ENCODE measurements at places on chromosomes 16 and 17. TPM values are rescaled to one million over a fixed set of nuclear protein-coding genes. Genes with fewer than 3 reads are reported as not detected.

GRCh38 chr16:548586-548985 is 11.6 kb upstream of the PRR35 start:
- H3K4me3 ChIP-seq = no peak overlapping the region
- no peak overlapping the region for H3K27ac ChIP-seq
- no peaks in the 10 kb centered on the region for H3K36me3 ChIP-seq
- no peaks in the 10 kb centered on the region for H3K27me3 ChIP-seq
- no peaks in the 10 kb centered on the region for H3K4me1 ChIP-seq

GRCh38 chr16:19704321-19705145 is 13.5 kb downstream of the KNOP1 start:
- H3K27ac ChIP-seq = peak overlapping the region; percentile 73
- no peaks in the 10 kb centered on the region for H3K27me3 ChIP-seq
- peaks cover 26% of the 10 kb centered on the region for H3K4me1 ChIP-seq

DNA sequence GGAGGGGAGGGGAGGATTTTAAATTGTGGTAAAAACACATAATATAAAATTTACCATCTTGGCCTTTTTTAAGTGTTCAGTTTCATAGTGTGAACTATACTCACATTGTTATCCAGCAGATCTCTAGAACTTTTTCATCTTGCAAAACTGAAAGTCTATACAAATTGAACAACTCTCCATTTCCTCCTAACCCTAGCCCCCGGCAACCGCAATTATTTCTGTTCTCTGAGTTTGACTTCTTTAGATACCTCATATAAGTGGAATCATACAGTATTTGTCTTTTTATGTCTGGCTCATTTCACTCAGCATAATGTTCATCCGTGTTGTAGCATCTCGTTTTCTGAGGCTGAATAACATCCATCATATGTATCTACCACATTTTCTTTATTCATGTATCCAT is 30.0 kb upstream of the MRTFB start:
- no peaks in the 10 kb centered on the region for H3K36me3 ChIP-seq
- no peaks in the 10 kb centered on the region for H3K4me1 ChIP-seq
- H3K27me3 ChIP-seq = no peaks in the 10 kb centered on the region
- H3K4me3 ChIP-seq = no peak overlapping the region
- no peak for DNase-seq
- no peak overlapping the region for H3K27ac ChIP-seq

DNA sequence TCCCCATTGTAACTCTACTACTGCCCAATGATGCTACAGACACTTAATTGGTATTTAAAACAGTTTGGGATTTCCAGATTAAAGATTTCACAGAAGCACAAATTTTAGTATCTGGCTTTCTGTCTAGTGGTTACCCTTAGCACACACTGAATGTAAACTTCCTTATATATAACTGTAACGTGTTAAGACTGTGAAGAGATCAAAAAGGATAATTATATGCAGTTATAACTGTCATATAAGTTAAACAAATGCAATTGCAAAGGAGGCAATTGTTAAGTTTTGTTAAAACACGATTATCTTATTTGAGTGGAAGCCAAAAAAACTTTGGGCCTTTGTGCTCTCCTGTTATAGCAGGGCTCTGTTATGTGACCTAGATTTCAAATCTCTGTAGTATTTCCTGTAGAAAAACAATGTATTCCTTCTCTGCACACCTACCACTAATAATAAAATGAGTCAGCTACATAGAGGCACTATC is 147.9 kb downstream of the STXBP4 start:
- DNase-seq = no peak
- no peak overlapping the region for H3K4me3 ChIP-seq
- H3K36me3 ChIP-seq = no peaks in the 10 kb centered on the region
- H3K27ac ChIP-seq = no peak overlapping the region
- no peaks in the 10 kb centered on the region for H3K27me3 ChIP-seq

- 0 out of 2 replicates have a peak overlapping the region, but pooled peaks have one; percentile 4 for H3K27ac ChIP-seq
- peak; percentile 35 for DNase-seq
- no peaks in the 10 kb centered on the region for H3K36me3 ChIP-seq
- 0 out of 2 replicates have a peak overlapping the region, but pooled peaks have one; percentile 4 for H3K4me3 ChIP-seq
- H3K4me1 ChIP-seq = peaks cover 20% of the 10 kb centered on the region
- H3K27me3 ChIP-seq = no peaks in the 10 kb centered on the region
These were observed 7.6 kb downstream of the CYTH1 start for GRCh38 chr17:78774453-78774852.

DNA sequence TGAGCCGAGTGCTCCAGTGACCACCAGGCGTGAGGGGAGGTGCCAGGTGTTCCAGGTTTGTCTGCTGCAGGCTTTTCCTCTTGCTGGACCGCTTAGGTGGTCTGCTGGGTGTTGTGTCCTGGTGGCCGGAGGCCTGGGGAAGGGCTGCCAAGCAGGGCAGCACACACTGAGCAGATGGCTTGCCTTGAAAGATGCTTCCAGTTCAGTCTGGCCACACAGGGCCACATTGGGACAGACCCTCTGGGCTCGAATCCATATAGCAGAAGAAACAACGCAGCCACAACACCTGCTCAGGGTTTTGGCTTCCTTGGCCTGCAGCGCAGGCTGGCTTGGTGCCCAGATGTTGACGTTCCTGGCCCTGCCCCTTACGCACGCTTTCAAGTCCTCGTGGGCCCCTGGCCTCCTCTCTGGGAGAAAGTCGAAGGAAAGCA is 24.8 kb downstream of the GINS2 start:
- no peak for DNase-seq
- peaks cover 27% of the 10 kb centered on the region for H3K36me3 ChIP-seq
- H3K4me3 ChIP-seq = no peak overlapping the region
- no peaks in the 10 kb centered on the region for H3K4me1 ChIP-seq

- H3K27me3 ChIP-seq = no peaks in the 10 kb centered on the region
- peak; percentile 73 for DNase-seq
- peak overlapping the region; percentile 80 for H3K27ac ChIP-seq
- H3K36me3 ChIP-seq = peaks cover 18% of the 10 kb centered on the region
- H3K4me3 ChIP-seq = no peak overlapping the region
These were observed 69.2 kb downstream of the CDC27 start for GRCh38 chr17:47119746-47120520.

GRCh38 chr17:1487939-1488825 is 4.3 kb downstream of the MYO1C start:
- peak overlapping the region; percentile 84 for H3K4me3 ChIP-seq
- no peaks in the 10 kb centered on the region for H3K27me3 ChIP-seq
- DNase-seq = peak; percentile 95
- peak overlapping the region; percentile 72 for H3K27ac ChIP-seq

GRCh38 chr17:30375661-30376060 is 3.1 kb upstream of the CPD start:
- H3K4me1 ChIP-seq = peaks cover 42% of the 10 kb centered on the region
- H3K36me3 ChIP-seq = no peaks in the 10 kb centered on the region
- H3K27me3 ChIP-seq = no peaks in the 10 kb centered on the region
- H3K4me3 ChIP-seq = no peak overlapping the region
- peak; percentile 32 for DNase-seq

- peak overlapping the region; percentile 76 for H3K27ac ChIP-seq
- DNase-seq = no peak
- peak overlapping the region; percentile 72 for H3K4me3 ChIP-seq
- H3K27me3 ChIP-seq = no peaks in the 10 kb centered on the region
- no peaks in the 10 kb centered on the region for H3K36me3 ChIP-seq
These were observed 245 bp upstream of the RNF227 start for GRCh38 chr17:7916385-7916682.

GRCh38 chr17:76660656-76661042 is 17.1 kb upstream of the ST6GALNAC1 start:
- H3K27me3 ChIP-seq = no peaks in the 10 kb centered on the region
- no peak for DNase-seq
- no peaks in the 10 kb centered on the region for H3K36me3 ChIP-seq
- H3K4me3 ChIP-seq = no peak overlapping the region

DNA sequence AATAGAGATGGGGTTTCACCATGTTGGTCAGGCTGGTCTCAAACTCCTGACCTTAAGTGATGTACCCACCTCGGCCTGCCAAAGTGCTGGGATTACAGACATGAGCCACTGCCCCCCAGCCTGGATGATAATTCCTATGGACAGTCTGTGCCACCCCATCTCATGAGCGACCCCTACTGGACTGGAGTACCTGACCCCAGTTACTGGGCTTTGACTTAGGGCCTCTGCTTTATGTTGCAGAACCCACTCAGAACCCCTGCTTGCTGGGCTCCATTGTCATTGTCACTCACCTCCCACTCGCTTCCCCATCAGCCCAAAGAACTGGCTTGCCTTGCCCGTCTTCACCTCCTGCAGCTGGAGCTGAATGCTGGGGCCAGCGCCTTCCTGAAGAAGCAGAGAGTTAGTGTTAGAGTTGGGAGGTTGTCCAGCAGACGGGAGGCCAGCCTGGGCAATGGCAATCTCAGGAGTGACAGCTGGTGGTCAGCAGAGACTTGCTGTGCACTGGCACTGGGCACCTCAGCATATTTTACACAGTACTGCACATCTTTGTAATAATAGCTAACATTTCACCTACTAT is 4.0 kb downstream of the TAC4 start:
- DNase-seq = no peak
- H3K36me3 ChIP-seq = no peaks in the 10 kb centered on the region
- H3K4me1 ChIP-seq = peaks cover 7% of the 10 kb centered on the region
- no peaks in the 10 kb centered on the region for H3K27me3 ChIP-seq
- no peak overlapping the region for H3K27ac ChIP-seq

DNA sequence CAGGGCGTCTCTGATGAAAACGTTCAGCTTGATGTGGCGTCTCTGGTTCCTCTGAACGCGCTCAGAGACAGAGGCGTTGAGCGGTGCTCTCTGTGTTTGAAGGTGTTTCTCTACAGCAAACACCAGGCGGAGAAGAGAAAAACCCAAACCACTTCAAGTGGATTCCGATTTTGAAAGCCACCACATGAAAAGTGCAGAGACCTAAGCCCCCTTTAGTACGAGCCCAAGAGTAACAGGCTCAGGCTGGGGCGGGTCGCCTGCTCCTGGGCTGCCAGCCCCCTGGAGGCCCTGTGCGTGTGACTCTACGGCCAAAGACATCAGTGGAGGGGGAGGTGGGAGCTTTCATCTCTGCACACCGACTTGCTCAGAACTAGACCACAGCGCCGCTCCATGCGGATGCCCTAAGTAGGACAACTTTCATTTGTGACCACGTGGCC is 328.4 kb downstream of the MAF start:
- no peak overlapping the region for H3K4me3 ChIP-seq
- H3K36me3 ChIP-seq = no peaks in the 10 kb centered on the region
- H3K27me3 ChIP-seq = no peaks in the 10 kb centered on the region
- H3K27ac ChIP-seq = no peak overlapping the region
- no peaks in the 10 kb centered on the region for H3K4me1 ChIP-seq
- DNase-seq = no peak

DNA sequence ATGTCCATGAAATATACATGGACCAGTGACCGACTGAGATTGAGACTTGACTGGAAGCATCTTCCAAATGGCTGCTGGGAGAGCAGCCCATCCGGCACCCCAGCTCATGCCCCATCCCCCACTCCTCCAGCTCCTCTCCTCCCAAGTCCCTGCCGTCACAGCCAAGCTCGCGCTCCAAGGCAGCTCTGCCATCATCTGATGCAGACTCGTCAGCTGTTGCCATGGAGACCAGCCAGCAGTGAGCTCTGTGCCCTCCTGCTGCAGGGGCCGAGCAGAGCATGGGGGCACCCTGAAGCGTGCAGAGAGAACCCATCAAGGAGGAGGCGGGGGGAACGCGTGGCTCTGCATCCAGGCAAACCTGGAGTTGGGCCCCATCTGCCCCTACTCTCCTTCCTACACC is 74.5 kb upstream of the TNRC6C start:
- no peak overlapping the region for H3K4me3 ChIP-seq
- no peaks in the 10 kb centered on the region for H3K36me3 ChIP-seq
- peak; percentile 35 for DNase-seq
- H3K27ac ChIP-seq = no peak overlapping the region
- H3K4me1 ChIP-seq = peaks cover 12% of the 10 kb centered on the region

DNA sequence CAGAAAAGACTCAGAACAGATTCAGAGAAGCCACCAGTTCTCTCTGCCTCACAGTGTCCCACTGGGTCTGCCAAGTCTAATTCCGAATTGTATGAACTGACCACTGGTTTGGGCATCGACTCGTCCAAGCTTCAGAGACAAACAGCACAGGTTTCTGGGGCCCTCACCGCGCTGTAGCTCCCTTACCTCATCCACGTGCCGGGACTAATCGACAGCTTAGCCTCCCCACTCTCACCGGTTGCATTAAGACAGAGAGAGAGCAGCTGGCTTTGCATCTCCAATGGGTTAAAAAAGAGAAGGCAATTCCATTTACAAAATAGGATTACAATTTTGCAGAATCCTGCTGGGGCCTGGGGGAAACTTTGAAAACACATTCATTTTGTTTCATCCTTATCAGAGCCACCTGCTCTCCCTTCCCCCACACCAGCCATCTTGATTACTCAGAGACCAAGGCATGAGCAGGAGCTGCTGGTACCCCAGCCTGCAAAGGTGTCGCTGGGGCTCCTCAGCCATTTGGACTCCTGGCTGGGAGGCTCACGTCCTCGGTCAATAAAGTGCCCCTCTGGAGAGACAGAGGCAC is 95.3 kb upstream of the RPL38 start:
- no peak for DNase-seq
- no peaks in the 10 kb centered on the region for H3K27me3 ChIP-seq
- no peaks in the 10 kb centered on the region for H3K36me3 ChIP-seq
- H3K27ac ChIP-seq = no peak overlapping the region
- H3K4me1 ChIP-seq = no peaks in the 10 kb centered on the region

- peaks cover 8% of the 10 kb centered on the region for H3K4me1 ChIP-seq
- H3K27me3 ChIP-seq = no peaks in the 10 kb centered on the region
- DNase-seq = no peak
- no peak overlapping the region for H3K4me3 ChIP-seq
- H3K36me3 ChIP-seq = 0 out of 2 replicates have a peak, but pooled peaks cover 4% of the 10 kb centered on the region
These were observed 8.2 kb downstream of the RASD1 start for GRCh38 chr17:17487998-17488397.

- peaks cover 15% of the 10 kb centered on the region for H3K4me1 ChIP-seq
- no peak overlapping the region for H3K27ac ChIP-seq
- no peaks in the 10 kb centered on the region for H3K27me3 ChIP-seq
- H3K4me3 ChIP-seq = no peak overlapping the region
These were observed 14.3 kb downstream of the CYTH1 start for GRCh38 chr17:78767806-78768205.

GRCh38 chr17:27475981-27476895 is 20.0 kb downstream of the KSR1 start:
- DNase-seq = no peak
- H3K27me3 ChIP-seq = no peaks in the 10 kb centered on the region
- no peak overlapping the region for H3K27ac ChIP-seq
- no peak overlapping the region for H3K4me3 ChIP-seq
- no peaks in the 10 kb centered on the region for H3K36me3 ChIP-seq

- peaks cover 6% of the 10 kb centered on the region for H3K4me1 ChIP-seq
- H3K27ac ChIP-seq = peak overlapping the region; percentile 90
- H3K27me3 ChIP-seq = no peaks in the 10 kb centered on the region
These were observed 2.4 kb downstream of the ARHGDIA start for GRCh38 chr17:81868674-81869220.

DNA sequence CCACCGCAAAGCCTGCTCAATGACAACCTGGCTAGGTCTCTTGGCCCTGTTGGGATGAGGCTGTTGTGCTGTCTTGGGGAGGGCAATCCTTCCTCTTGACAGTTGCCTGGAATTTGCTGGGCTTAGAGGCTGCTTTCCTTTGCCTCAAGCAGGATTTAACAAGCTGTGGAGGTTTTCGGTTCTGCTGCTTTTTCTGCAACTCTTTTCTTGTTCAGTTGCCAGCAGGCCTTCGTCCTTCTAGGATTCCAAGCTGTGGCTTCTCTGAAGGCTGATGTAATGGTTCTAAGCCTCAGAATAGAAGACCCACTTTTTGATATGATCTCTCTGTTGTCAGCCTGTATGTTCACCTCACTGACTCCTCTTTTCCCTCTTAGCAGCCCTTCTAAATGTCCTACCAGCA is 149.5 kb upstream of the HS3ST4 start:
- H3K4me3 ChIP-seq = no peak overlapping the region
- H3K27ac ChIP-seq = no peak overlapping the region
- DNase-seq = no peak

Gene CCL7
- 4.9 TPM for total RNA-seq

Gene TP53TG3D
- total RNA-seq = not detected

Gene FAM83G
- 26.2 TPM for total RNA-seq

Gene SLC4A1
- total RNA-seq = not detected

Gene GP2
- total RNA-seq = not detected

Gene BLMH
- total RNA-seq = 17.3 TPM

Gene G6PC1
- not detected for total RNA-seq

Gene ZNF287
- total RNA-seq = 11.7 TPM

Gene TNFSF13
- total RNA-seq = not detected
